ENCODE measurements at places on chromosomes 7 and 10.

DNA sequence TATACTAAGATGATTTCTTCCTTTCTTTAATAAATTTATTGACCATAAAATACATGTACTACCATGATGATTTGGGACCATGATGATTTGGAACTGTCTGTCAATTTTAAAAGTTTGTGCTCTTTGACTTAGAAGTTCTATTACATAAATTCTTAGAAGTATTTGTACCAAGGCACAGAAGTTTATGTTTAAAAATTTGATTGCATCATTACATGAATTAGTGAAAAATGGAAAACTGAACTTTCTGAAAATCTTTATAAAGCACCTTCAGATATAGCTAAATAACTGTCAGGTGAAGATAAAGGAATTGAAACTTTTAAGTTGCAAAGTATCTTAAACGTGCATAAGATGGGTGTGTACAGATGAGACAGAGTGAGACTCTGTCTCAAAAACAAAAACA is 32.0 kb downstream of the MALSU1 start:
- no peak for DNase-seq

GRCh38 chr10:57955076-57955475 is 312.6 kb downstream of the IPMK start:
- DNase-seq, result no peak

- DNase-seq, result peak; percentile 47
These were observed 121.5 kb upstream of the PRSS58 start for GRCh38 chr7:142379201-142379885.

DNA sequence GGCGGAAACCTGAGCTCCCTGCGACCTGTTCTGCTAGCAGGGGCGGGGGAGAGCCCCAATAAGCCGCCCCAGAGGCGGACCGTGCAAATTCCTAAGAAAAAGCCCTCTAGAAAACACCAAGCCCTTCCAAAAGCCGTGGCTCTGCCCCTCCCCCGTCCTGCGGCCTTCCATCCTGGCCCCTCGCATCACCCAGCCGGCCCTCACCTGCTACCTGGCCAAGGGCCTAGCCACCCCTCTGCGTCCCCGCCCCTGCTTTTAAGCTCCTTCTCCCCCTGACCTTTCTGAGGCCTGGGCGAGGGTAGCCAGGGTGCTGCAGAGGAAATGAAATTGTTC is 24.9 kb downstream of the SKIDA1 start:
- no peak for DNase-seq

DNA sequence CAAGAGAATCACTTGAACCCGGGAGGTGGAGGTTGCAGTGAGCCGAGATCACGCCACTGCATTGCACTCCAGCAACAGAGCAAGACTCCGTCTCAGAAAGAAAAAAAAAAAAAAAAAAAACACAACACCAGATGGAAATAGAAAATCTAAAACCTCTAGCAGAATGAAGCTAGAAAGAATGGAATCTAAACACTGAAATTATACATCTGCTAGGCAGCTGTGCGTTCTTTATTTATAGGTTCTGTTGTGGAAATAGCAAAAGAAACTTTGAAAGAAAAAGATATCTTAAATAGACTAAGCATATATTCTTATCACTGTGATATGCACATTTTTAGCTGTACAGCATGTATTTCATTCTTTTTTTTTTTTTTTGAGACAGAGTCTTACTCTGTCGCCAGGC is 17.1 kb downstream of the BMPR1A start:
- DNase-seq, result no peak

GRCh38 chr7:68776326-68776725 is 821.9 kb upstream of the AUTS2 start:
- DNase-seq, result no peak

DNA sequence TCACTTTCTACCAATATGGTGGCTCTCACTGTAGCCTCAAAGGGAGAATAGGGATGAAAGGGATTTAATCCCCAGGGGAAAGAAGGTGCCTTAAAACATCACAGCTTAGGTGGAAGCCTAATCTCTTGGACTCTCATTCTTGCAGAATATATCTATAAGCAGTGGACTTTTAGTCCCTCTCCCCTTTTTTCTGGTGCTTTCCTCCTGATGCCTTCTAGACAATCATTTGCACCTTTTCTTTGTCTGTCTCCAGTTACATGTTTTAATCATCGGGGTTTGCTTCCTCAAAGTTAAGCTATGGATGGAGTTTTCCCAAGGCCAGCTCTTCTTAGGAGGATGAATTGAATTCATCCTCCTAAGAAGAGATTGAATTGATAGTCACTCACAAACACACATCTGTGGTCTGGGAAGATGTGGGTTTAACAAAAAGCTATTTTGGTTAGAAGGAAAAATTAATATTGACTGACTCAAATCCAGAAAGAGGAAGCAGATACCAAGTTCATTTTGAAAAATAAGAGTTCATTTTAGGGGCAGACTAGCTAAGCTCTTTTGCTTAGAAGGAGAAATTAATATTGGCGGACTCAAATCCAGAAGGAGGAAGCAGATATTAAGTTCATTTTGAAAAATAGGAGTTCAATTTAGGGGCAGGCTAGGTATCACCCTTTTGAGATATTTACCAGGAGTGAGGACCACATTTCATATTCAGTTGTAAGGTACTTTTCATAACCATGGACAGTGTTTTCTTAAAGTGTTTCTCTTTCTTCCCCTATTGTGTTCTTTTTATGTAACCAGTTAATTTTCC is 35.2 kb upstream of the PLEKHS1 start:
- DNase-seq, result no peak

- no peak for DNase-seq
These were observed 152.5 kb downstream of the SLC25A13 start for GRCh38 chr7:96169439-96169838.

DNA sequence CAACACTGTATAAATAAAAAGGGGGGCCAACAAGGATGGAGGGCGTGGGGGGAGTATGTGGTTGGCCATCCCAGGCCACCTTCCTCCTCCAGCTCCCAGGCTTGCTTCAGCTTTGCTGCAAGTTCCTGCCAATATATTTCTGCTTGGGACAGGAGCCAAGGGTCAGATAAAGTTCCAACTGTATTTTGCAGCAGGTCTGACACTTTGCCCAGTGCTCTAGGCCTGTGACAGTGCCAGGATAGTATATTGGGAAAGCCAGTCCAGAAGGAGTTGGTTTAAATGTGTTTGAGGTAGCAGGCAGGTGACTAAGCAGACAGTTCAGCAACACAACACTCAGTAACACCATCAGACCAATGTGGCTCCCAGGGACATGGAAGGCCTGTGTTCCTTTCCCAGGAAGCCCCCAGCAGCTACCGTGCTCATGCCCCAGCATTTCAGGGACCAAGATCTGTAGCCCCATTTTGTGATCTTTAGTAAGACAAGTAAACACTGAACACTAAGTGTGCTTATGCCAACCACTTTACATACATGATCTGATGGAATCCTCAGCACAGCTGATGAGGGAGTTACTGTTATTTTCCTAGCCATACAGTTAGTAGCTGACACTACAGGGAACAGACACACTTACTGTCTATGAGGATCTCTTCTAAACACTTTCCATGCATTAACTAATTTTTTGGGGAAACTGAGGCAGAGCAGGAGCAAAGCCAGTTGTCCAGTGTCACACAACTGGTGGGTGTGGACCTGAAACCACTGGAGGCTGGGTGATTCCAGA is 38.9 kb downstream of the DNAJB12 start:
- no peak for DNase-seq

GRCh38 chr7:89091550-89091949 is 296.0 kb upstream of the TEX47 start:
- DNase-seq, result no peak

- no peak for DNase-seq
These were observed 60.8 kb downstream of the LARP4B start for GRCh38 chr10:870564-871166.

DNA sequence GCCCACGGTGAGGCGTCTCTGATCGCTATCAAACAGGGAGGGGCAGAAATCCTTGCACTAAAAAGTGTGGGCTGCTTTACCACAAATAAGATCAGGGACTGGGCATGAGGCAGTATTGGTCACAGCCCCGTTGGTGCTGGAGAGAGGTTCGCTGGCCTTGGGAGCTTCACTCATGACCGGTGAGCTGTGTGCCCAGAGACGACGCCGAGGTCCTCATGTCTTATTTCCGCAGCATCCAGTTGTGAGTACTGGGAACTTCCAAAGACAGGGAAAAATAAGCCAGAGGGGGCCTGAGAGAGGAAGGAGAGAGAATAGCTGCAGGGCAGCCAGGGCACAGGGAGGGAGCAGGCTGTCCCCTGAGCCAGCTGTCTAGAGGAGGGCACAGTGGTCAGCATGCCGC is 154.2 kb upstream of the PRKCQ start:
- no peak for DNase-seq

DNA sequence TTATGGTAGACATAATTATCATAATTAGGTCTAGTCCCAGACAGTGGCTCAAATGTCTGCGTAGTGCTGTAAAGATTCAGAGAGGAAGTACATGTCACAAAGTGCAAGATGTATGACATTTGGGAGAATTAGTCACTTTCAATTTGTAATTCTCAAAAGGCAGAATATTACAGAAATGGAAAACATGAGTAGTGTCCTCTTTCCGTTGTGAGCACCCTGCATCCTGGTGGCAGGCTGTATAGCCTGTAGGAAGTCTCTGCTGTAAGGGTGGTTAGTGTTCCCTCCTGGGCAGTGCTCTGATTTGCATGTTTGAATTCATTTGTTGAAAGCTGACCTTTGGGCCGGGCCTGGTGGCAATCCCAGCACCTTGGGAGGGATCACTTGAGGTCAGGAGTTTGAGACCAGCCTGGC is 17.0 kb downstream of the CDK14 start:
- no peak for DNase-seq
